ENCODE measurements at places on chromosomes 1 and 21.

GRCh38 chr1:42753070-42753469 lies 13.0 kb upstream of the CLDN19 start:
- no peak for DNase-seq

DNA sequence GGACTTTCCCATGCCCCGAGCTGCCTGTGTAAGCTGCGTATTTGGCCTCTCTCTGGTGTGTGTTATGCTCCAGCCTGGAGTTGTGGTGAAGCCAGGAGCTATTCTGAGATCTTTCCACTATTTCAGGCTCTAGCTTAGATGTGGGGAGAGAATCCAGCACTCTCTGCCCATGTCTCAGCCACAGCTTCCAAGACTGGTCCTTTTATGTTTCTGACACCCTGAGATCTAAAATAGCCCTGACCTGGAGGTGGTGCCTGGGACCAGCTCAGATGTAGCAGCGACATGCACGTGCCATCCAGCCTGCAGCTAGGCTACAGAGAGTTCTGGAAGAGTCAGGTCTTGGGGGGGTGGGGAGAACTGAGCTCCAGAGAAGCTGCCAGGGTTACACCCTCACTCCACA lies 76.5 kb downstream of the TENT5C start:
- DNase-seq = no peak

- no peak for DNase-seq
These were observed 193.8 kb downstream of the ST6GALNAC3 start for GRCh38 chr1:76268341-76268740.

DNA sequence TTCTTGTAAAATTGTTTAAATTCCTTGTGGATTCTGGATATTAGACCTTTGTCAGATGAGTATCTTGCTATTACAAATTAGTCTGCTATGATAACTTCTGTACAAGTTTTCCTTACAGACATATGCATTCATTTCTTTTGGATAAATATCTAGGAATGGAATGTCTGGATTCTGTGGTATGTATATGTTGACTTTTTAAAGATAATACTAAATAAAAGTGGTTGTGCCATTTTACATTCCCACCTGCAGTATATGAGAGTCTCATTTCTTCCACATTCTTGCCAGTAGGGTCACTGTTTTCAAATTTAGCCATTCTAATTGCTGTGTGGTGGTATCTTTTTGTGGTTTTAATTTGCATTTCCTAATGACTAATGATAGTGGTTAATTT lies 53.9 kb downstream of the SYDE2 start:
- no peak for DNase-seq

DNA sequence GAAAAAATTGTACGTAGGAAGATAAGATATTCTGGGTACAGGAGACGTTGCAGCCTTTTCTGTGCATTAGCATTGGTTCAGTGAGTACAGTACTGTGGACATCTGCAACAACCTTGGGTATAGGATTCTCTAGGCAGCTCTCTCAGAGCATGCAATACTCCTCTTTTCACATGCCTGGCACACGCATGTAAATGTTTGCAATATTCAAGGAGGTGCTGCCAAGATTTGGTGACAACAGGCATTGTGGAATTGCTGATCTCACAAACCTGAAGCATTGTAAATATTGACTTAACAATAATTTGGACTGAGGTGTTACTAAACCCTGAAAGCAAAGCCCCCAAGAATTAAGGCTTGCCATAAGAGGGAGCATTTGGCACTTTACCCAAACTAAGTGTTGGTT lies 126.8 kb downstream of the GRIK1 start:
- DNase-seq = no peak

All from WTC11 (cell line).